ENCODE measurements at places on chromosomes 2 and 18. TPM values are rescaled to one million over a fixed set of nuclear protein-coding genes. Genes with fewer than 3 reads are reported as not detected.

The AFF3 gene
- total RNA-seq = 0.09 TPM

The CRIM1 gene
- 17.6 TPM for total RNA-seq

The HOXD11 gene
- not detected for total RNA-seq

The CNOT11 gene
- 57.4 TPM for total RNA-seq

The OSR1 gene
- not detected for total RNA-seq

The TCF23 gene
- total RNA-seq = not detected

The DUSP19 gene
- total RNA-seq = 1.8 TPM

The FAM124B gene
- total RNA-seq = 0.15 TPM
